ENCODE measurements at places on chromosomes 13 and 19. TPM values are rescaled to one million over a fixed set of nuclear protein-coding genes. Genes with fewer than 3 reads are reported as not detected.

- H3K4me1 ChIP-seq: no peaks in the 10 kb centered on the region
- no peaks in the 10 kb centered on the region for H3K27me3 ChIP-seq
- H3K4me3 ChIP-seq: no peak overlapping the region
Observed at GRCh38 chr13:75847588-75847987, 211.5 kb downstream of the LMO7 start.

DNA sequence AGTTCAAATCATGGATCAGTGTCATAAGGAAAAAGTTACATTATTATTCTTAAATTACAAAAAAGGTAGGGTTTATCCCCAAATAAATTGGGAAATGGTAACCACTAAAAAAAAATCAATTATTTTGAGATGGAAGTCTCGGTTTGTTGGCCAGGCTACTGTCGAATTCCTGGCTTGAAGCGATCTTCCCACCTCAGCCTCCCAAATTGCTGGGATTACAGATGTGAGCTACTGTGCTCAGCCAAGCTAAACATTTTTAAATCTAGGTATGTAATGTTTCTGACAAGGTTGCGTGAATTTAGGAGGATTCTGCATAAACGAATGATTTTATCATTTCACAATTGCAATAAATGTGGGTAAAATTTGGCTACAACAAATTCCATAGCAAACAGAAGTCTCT, 2.0 kb downstream of the NAA16 start:
- no peaks in the 10 kb centered on the region for H3K4me1 ChIP-seq
- no peaks in the 10 kb centered on the region for H3K27me3 ChIP-seq
- H3K36me3 ChIP-seq: no peaks in the 10 kb centered on the region
- H3K4me3 ChIP-seq: no peak overlapping the region
- no peak overlapping the region for H3K27ac ChIP-seq

CEBPG gene
- total RNA-seq: 30.5 TPM

CEACAM16 gene
- total RNA-seq: 0.36 TPM

DNA sequence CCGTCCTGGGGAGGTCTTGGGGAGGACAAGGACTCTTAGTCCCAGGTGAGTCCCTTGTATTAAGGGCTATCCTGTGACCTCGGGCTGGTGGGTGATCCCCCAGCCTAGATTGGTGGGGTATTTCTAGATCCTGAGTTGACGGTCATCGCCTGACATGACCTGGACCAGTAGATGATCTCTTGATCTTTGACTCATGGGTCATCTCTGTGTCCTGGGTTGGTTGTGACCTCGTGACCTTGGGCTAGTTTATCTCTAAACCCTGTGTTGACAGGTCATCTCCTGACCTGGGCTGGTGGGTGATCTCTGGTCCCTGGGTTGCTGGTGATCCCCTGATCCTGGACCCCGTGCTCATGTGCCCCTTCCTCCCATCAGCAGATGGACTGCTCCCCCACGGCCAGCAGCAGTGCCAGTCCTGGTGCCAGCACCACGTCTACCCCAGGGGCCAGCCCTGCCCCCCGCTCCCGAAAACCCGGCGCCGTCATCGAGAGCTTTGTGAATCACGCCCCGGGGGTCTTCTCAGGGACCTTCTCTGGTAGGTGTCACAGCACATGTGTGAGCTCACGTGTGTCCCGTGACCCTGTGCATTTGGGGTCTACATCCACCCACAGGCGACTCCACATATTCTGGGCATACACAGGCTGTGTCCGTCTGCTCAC, 6.3 kb downstream of the MIDN start:
- no peaks in the 10 kb centered on the region for H3K27me3 ChIP-seq
- peaks cover 6% of the 10 kb centered on the region for H3K36me3 ChIP-seq
- DNase-seq: no peak
- no peak overlapping the region for H3K4me3 ChIP-seq

GRCh38 chr13:59229401-59229800, 934.3 kb downstream of the DIAPH3 start:
- H3K27me3 ChIP-seq: no peaks in the 10 kb centered on the region

DNA sequence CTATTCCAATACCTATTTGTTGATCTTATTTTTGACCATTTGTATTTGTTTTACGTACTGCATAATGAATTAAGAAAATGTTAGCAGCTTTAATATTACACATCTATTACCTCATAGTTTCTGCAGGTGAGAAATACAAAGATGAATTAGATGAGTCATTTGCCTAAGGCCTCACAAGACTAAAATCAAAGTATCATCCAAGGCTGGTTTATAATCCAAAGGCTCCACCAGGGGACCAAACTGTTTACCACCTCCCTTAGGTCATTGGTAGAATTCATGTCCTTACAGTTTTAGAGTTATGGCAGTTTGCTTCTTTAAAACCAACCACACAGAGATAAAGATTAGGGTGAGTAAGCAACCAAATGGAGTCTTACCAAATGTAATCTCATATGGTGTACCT, 848.1 kb downstream of the SLITRK6 start:
- no peak overlapping the region for H3K4me3 ChIP-seq
- H3K4me1 ChIP-seq: no peaks in the 10 kb centered on the region

RAB8A gene
- 51.3 TPM for total RNA-seq

GRCh38 chr13:38409771-38410170, 60.1 kb downstream of the UFM1 start:
- DNase-seq: no peak
- H3K36me3 ChIP-seq: no peaks in the 10 kb centered on the region
- H3K27ac ChIP-seq: no peak overlapping the region
- H3K4me1 ChIP-seq: no peaks in the 10 kb centered on the region
